Muscle of back (tissue), 13 donors: ENCODE measurements at places on chromosomes 2 and 18. TPM values are rescaled to one million over a fixed set of nuclear protein-coding genes. Genes with fewer than 3 reads are reported as not detected.

DNA sequence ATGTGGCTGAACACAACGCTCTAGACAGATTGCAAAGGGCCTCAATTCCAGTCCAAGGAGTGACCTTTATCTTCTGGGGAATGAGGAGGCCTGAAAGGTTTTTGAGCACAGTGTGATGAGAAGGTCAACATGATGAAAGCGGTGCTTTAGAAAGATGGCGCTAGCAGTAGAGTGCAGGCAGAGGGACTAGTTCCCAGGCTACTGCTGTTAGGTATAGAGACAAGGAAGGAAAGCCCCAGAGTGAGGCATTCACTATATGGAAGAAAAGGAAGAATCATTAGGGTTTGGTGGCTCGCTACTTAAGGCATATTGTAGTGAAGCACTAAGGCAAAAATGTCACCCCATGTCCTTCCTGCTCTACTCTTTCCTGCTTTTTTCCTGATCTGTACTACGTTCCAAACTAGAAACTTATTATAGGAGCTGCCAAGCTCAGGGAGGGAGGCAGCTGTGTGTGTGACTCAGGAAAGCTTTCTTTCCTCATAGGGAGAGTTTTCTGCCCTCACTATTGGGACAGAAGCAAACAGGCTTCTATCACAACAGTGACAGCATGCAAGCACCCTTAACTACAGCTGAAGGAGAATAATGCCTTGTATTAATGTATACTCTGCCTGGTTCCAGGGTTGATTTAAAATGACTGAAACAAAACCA is 160.8 kb upstream of the CAVIN2 start:
- DNase-seq: no peak

DNA sequence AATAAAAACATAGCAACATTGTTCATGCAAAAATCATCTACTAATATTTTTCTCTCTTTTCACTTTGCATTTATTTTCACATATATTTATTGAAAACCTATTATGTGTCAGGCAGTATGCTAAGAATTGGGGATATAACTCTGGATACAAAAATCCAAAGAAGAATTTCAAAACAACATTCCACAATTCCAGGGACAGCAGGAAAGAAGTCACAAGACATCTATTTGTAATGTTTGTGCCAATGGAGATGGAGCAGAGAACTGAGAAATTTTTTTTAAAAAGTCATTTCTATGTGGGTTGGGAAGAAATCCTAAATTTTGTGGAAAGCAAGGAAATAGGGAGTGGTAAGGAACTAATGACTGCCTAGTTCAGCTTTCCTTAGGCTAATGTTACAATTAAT is 128.6 kb upstream of the TLK1 start:
- DNase-seq: peak; percentile 28

COBLL1 gene
- polyA plus RNA-seq: 11.1 TPM

GRCh38 chr2:167052825-167053224 is 164.5 kb downstream of the XIRP2 start:
- DNase-seq: no peak

- DNase-seq: no peak
Measured at GRCh38 chr2:15311201-15311907, 249.8 kb downstream of the NBAS start.

DNA sequence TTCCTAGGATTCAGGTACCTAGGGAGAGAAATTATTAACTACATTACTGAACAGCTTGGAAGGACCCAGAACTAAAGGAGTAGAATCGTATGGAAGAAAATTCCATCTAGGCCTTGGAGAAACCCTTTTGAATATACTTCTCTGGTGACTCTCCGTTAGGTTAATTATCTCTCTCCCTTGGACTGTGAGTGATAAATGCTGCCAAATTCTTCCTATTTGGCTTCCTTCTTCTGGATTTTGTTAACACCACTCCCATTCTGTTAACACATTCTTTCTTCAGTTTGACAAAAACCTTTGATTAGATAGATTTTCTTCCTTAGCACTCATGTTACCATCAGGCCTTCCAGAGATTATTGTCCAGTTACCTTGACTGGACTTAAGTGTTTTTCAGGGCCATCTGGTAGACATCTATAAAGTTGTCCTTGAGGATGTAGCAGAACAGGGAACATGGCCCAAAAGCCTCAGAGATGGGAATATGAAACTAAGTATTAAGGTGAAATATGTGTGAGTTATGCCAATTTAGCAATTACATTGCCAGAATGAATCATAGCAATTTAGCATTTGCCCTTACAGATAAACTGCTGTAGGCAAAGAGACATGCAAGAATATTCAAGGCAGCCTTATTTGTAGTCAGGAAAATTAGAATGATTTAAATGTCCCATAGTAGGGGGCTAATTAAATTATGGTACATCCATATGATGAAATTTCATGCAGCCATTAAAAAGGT is 6.7 kb downstream of the CYP27A1 start:
- DNase-seq: no peak

CELF4 gene
- 0.94 TPM for polyA plus RNA-seq

DNA sequence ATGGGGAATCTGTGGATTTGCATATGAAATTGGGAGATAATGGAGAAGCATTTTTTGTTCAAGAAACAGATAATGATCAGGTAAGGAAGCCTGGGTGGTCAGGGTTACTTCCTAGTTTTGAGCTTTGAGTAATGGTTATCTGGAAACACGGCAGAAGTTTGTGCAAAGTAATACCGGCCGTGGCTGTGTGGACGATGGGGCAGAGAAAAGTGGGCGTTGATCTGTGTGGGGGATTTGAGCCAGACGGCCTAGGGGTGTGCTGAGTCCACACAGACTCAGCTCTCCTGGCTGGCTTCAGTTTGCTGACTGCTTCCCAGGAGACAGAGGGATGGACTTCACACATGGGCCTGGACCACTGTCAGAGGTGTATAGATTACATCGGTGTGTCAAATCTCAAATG is 21.3 kb downstream of the LPIN1 start:
- no peak for DNase-seq

CSRNP3 gene
- 7.0 TPM for polyA plus RNA-seq

SLC40A1 gene
- polyA plus RNA-seq: 55.6 TPM

DNA sequence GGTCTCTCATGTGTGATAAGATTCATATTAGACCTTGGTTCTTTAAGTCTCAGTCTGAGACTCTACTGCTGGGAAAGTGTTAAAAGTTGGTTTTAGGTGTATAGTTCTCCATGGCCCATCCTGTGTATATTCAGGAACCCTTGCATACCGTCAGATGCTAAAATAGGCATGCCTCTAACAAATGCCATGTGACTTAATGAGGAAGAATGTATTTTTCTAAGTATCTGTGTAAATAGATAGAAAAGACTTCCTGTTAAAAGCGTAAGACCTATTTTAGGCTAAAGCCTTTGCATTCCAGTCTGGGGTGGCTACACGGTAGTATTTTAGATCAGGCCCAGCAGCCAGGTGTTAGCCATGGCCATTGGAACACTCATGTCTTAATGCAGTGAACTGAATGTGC is 73.3 kb downstream of the RHBDD1 start:
- DNase-seq: no peak
